ENCODE measurements at places on chromosomes 7 and 10. TPM values are rescaled to one million over a fixed set of nuclear protein-coding genes. Genes with fewer than 3 reads are reported as not detected.

Gene HOXA3
- not detected for total RNA-seq

DNA sequence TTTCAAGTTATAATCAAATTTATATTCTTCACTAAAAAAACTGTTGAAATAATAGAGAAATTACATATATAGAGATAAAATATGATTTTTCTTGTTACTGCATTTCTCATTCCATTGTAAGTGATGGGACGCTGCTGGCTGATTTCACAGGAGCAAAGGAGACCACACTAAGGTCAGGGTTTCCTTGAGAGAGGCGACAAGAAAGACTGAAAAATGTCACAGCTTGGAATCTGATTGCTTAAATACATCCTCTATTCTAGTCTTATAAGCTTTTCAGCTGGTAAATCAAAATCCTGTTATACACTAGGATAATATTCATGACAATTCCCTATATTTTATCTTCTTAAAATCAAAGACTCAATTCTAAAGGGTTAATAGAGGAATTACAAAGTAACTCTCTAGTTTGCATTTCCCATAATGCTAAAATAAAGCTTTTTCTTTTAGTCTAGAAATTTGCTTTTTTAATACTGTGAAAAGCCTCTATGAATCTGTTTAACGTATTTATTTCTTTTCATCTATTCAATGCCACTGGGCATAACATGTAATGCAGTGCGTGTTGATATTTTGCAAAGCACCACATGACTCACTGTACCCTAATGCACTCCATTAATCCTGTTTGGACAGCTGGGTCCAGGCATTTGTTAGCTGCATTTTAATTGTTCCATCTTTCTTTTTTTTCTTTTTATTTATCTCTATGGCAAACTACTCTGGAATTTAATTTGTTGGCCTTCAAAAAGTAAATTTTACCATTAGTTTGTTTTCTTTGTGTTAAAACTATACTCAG, 81.7 kb downstream of the RNF32 start:
- no peak for DNase-seq

DNA sequence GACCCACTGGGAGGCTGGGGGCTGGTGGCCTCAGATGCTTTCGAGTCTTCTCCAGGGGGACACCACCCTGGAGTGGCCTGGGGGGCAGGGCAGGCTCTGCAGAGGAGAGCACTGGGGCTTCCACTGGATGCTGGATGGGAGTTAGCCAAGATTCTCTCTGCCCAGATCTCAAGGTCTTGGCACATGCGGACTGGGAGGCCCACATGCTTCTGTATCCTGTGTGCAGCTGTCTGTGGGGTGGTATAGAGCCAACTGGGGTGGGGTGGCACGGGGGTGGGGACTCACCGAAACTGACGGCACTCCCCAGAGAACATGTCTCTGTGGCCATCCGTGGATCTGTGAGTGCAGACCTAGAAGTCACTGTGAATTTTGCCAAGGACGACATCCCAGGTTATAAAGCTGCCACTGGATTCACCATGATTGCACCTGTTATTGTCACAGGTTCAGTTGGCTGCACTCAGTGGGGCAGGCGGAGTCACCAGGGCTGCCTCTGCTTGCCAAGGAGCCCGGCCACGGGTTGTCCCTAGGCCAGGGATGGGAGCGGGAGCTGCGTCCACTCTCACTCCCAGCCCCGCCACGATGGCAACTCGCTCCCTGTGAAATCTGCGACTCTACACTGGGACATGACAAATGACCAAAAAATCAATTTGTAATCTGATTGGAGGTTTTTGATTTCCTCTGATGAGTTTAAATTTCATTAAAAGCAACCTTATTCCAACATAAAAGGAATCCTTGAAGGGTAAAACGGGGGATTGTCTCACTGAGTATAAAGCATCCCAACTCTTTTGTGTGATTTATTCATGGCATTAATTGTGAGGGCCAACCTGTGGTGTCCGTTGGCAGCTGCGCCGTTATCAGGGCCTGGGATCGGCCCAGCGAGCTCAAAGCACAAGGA, 131.3 kb downstream of the EBF3 start:
- DNase-seq = no peak

- DNase-seq = no peak
Observed at GRCh38 chr7:99829524-99830160, 1.8 kb downstream of the CYP3A43 start.
